ENCODE measurements at places on chromosomes 2 and 18.
A peak's percentile ranks its signal among the peaks of the same experiment; 100 is the strongest.

DNA sequence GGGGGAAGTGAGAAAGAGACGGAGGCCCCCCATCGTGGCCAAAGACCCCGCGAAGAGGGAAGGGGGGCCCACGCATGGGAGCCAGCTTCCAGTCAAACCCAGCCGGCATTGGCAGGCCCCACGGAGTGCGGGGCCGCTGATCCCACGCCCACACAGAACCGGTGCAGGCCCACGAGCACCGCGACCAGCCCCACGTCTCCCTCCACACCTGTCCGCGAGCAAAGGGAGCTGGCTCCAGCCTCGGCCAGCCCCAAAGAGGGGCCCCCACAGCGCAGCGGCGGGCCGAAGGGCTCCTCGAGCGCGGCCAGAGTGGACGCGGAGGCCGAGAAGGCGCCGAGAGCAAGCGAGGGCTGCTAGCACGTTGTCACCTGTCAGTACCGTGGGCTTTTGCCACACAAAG lies 125.0 kb upstream of the TWIST2 start:
- no peak for DNase-seq

- peak; percentile 54 for DNase-seq
These were observed 56.1 kb upstream of the SLC35G4 start for GRCh38 chr18:11553098-11553940.

GRCh38 chr2:164015328-164016123 lies 279.7 kb upstream of the FIGN start:
- no peak for DNase-seq

- no peak for DNase-seq
These were observed 79.9 kb upstream of the FAM237A start for GRCh38 chr2:206562375-206562774.

DNA sequence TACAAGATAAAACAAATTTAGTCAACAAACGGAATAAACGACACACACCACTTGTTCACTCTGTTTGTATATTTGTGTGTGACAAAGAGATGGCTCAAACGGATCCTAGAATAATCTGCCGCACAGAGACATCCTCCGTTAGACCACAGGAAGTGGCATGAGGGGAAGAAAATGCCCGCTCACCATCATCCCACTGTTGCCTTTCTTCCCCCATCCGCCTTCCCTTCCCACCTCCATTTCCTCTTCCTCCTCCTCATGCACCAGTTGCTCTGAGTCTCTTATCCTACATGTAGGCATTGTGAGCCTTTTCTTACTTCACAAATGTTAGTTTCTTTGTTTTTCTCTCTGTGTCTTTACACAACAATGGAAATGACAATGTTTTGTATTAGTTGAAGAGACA lies 228.5 kb upstream of the SMIM21 start:
- no peak for DNase-seq

DNA sequence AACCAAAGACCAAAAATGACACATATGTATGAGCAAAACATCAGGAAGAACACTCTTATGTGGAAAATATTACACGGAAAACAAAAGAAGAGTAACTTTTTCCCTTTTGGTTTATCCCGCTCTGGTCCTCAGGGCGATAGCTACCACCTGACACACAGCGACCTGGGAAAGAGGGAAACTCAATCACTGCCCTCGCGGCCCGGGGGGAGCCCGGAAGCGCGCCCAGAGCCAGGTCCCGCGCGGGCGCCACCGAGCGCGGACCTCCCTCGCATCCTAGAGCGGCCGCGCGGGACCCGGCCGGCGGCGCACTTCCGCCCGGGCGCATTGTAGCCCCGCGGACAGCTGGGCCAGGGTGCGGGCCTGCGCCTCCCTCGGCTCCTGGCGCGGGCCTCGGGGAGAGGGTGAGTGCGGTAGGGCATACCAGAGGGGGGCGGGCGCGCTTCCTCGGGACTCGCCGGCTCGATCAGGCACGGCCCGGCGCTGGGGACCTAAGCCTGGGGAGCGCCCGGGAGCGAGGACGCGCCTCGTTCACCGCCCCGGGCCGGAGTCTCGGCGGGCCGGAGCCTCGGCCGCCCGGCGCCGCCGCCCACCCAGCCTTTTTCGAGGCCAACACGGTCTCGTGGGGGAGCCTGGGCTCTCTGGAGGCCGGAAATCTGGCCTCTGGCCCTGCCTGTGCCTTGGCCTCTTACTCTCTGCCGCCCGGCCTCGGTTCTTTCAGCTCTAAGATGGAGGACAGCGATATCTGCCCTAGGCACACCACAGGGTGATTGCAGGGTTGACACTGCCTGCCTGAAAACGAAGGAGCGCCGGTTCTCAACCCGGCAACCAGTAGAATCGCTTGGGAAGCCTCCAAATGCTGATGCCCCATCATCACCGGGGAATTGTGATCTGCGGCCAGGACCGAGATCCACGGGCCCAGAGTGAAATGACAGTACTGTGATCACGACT lies at the start of gene ELAC1:
TSS of gene ELAC1 (plus strand) at position 327 of the 948 bp plus-strand sequence. CDS start 6,365 bp downstream, outside the sequence.
- DNase-seq = peak; percentile 70

DNA sequence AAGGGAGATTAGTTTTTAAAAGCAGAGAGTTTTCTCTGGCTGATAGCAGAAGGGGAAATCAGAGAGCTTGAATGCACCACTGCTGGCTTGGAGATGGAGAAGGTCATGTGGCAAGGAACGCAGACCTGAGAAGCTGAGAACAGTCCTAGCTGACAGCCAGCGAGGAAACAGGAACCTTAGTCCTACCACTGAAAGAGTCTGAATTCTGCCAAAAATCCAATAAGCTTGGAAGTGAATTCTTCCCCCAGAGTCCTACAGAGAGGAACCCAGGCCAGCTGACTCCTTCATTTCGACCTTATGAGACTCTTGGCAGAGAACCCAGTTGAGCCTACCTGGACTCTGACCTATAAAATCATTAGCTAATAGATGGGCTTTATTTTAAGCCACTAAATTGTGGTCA lies 371.9 kb upstream of the TNP1 start:
- no peak for DNase-seq

GRCh38 chr18:21660078-21660477 lies 44.5 kb downstream of the ABHD3 start:
- no peak for DNase-seq

DNA sequence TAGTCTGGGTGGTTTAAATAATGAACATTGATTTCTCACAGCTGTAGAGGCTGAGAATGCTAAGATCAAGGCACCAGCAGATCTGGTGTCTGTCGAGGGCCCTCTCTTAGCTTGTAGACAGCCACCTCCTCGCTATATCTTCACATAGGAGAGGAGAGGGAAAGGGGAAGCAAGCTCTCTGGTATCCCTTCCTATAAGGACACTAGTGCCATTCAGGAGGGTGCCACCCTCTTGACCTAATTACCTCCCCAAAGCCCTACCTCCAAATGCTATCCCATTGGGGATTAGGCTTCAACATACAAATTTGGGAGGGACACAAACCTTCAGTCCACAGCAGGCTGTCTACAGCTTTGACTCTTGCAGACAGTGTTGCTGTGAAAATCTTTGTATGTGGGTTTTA lies 76.7 kb downstream of the BOLA3 start:
- DNase-seq = no peak

GRCh38 chr2:138267902-138268254 lies 233.7 kb upstream of the SPOPL start:
- no peak for DNase-seq

DNA sequence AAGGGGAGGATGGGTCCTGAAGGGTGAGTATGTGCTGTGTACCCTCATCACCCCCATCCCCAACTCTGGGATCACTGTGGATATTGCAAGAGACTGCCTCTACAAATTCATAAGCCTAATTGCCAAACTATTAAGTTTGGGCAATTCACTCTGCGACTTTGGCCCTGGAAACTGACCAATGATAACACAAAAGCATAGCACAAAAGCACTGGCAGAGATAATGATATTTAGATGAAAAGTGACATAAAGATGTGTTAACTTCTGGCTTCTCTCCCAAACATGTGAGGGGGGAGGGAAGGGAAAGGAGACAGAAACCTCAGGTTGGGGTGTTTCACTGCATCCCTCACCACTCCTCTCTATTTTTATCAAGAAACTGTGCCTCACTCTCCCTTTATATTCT lies 150.3 kb downstream of the SATB2 start:
- DNase-seq = no peak

DNA sequence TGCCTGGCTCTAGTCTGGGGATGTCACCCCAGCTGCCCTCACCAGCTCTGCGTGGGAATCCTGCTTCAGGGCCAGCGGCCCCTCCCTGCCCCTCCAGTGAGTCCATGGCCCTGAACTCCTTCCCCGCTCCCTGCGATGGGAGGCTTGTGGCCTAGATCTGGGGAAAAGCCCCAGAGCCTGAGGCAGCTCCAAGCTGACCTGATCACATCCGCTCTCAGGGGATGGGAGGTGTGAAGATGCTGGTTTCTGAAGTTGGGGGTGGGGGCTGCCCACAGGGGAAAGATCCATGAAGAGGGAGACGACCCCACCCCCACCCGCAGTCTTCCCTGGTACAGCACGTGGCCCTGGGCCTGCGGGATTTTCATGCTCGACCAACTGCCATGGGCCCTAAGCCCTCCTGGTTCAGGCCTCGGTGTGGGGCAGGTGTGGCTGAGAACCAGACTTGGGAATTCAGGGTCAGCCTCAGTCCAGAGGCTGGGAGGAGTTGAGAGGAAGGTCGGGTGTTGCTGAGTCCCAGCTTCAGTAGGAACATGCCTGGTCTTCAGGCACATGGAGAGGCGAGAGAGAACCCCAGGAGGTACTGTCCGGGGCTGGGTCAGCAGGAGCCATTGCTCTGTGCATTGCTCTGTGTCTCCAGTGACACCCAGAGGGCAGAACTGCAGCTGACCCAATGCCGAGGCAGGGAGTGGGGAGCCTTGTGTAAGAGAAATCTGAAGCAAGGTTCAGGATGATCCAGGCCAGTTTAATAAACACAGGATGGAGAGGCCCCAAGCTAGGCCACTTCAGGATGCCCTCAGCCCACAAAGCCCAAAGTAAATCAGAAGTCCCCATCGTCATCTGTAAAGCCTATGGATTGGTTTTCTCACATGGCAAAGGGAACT lies 115.1 kb downstream of the CAPN13 start:
- no peak for DNase-seq

GRCh38 chr18:34957119-34957863 lies 83.9 kb upstream of the MAPRE2 start:
- no peak for DNase-seq

DNA sequence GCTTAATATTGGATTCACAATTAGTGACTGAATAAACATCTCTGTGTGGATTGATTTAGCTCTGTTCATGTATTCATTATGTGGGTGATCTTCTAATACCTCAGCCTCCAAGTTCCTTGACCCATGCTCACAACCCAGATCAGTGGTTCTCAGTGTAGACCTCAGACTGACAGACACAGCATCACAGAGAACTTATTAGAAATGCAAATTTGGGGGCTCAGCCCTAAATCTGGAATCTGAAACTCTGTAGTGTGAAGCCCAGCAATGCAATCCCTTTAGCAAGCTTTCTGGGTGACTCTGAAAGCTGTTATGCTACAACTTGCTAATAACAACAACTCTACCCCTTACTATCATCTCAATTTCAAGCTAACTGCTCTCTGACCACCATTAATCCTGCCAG lies 273.1 kb upstream of the FANCL start:
- no peak for DNase-seq

GRCh38 chr2:227864161-227864756 lies 7.2 kb upstream of the DAW1 start:
- no peak for DNase-seq

GRCh38 chr18:50614838-50615237 lies 55.0 kb downstream of the MAPK4 start:
- no peak for DNase-seq

DNA sequence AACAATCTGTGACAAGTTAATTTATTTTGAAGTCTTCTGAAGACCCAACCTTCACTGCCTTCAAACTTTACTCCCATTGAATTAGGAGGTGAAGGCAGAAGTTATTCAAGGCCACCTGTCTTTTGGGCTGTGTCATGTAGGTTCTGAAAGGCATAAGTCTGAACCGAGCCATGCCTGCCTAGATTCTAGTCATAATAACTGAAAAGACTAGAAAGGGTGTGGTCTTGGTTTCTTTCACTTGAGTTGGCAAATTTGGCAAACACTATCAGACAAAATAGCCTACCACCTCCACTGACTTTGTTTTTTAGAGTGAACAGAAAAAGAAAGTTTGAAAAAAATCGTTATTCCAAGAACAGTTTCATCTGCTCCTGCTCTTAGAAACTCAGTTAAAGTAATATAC lies 38.4 kb downstream of the PPM1B start:
- DNase-seq = no peak

- no peak for DNase-seq
These were observed 71.2 kb downstream of the MBP start for GRCh38 chr18:77061281-77061945.

DNA sequence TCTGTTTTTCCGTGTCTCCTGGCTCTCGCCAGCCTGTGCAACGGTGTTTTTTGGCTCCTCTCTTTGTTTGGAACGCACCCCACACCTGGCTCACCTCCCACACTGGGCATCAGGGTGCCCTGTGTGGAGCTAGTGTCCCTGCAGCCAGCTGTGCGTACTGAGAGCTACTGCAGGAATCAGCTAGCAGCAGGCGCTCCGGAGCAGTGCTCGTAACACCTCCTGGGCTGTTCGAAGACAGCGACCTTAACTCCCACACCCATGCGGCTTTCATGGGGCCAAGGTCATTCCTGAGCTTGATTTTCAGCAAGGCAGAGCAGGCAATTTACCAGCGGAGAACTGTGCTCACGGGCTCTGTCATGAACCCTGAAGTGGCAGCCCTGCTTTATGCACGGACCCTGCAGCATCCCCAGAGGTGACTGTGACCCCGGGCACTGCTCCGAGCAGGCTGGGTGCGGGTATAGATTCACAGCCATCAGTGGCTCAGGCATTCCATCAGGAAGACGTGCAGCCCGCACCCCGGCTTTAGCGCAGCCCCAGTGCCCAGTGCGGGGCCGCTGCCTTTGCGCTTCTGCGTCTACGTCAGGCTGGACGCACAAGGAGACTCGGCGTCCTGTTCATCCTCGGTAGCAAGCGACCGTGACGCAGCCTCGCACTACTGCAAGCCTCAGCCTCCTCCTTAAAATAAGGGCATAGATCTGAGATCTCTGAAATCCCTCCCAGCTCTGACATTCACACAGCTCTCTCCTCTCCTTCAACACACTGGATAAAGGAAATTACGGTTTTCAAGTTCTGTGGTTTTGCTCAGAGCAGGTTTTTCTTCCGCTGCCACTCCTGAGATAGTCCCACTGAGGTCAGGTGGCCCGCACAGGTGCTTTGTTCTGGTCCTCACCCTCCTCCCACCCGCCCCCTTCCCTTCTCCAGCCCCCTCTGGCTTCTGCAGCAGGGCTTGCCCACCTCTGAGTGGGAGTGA lies 58.2 kb downstream of the ADI1 start:
- DNase-seq = no peak

DNA sequence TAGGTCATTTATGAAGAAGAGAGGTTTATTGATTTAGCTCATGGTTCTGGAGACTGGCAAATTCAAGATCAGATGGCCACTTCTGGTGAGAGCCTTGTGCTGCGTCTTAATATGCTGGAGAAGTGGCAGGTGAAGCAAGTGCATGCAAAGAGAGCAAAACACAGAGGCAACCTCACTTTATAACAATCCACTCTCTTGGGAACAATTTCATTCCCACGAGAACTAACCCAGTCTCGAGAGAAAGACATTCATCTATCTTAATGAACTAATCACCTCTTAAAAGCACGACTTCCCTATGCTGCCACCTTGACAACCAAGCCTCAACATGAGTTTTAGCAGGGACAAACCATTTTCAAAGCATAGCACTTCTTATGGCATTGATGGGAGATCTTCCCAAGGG lies 186.5 kb upstream of the RASGRP3 start:
- DNase-seq = no peak

Data from kidney capillary endothelial cell (primary cell).